ENCODE measurements at places on chromosomes 1 and 21. TPM values are rescaled to one million over a fixed set of nuclear protein-coding genes. Genes with fewer than 3 reads are reported as not detected.

The NEK2 gene
- total RNA-seq = not detected

The RNU1-1 gene
- total RNA-seq = 6,195 TPM

The PGBD5 gene
- total RNA-seq = 14.0 TPM

The TRIM63 gene
- 123 TPM for total RNA-seq

The TSSK3 gene
- total RNA-seq = 2.6 TPM

The SMYD3 gene
- 5.6 TPM for total RNA-seq

The OR6N1 gene
- not detected for total RNA-seq

The ST6GALNAC3 gene
- 4.1 TPM for total RNA-seq

The RGSL1 gene
- not detected for total RNA-seq

GRCh38 chr1:29983321-29983720 lies 740.1 kb downstream of the MATN1 start:
- no peak for DNase-seq

GRCh38 chr1:3471356-3472087 lies 17.1 kb downstream of the ARHGEF16 start:
- DNase-seq = no peak

DNA sequence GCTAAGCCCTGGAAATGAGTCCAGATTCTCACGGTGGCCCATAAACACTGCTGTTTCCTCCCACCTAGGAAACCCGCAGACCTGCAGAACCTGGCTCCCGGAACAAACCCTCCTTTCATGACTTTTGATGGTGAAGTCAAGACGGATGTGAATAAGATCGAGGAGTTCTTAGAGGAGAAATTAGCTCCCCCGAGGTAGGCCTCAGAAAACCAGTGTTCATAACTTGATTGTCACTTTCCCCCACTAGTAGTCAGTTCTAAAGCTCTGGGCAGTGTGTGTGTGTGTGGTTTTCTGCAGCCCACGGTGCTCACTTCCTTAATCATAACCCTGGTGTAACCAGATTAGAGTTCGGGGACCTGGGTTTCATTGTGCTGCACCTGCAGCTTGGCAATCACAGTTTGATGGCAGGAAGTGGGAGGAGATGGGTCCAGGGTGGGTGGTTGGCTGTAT lies 39.1 kb downstream of the CLIC6 start:
- DNase-seq = no peak

DNA sequence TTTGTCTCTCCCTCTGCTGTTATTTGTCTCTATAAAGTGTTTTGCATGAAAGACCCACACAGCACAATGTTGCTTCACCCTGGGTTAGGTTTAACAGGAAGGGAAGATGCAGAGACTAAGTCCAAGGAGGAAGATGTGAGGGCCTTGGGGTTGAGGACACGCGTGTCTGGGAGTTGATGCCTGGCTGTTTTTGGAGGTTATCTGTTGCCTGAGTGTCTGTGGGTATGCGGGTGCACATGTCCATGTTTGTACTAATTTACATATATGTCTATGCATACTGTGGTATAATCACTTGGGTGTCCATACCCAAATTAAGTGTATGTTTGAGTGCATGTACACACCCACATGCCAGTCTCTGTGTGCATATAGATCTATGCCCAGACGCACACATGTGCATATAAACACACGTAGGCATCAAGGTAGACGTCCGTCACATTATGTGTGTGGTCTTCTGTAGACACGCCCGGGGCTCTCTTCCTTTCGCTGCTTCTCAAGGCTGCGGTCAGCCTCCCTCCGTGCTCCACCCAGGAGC lies 962 bp upstream of the MAN1C1 start:
- no peak for DNase-seq

GRCh38 chr1:3364551-3364950 lies 89.9 kb upstream of the ARHGEF16 start:
- DNase-seq = no peak

- DNase-seq = no peak
Observed at GRCh38 chr1:189657715-189658114, 819.9 kb downstream of the BRINP3 start.

DNA sequence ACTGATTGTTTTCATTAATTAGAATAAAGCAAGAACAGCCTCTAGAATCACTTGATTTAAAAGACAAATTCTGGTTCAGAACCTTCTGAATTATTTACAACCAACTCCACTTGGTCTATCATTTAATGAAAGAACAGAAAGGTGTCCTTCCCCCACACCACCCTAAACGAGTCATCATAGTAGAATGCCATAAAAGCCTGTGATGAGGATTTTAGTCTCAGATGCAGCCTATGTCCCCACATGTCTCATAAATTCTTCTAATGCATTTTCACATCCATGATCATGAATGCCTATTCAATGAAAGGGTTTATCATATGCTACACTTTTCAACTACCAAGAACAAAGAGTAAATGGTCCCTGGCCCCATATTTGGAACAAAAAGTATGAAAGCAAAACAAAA lies 508.1 kb downstream of the DPYD start:
- no peak for DNase-seq

- no peak for DNase-seq
Observed at GRCh38 chr1:231866392-231867331, 240.1 kb downstream of the DISC1 start.

DNA sequence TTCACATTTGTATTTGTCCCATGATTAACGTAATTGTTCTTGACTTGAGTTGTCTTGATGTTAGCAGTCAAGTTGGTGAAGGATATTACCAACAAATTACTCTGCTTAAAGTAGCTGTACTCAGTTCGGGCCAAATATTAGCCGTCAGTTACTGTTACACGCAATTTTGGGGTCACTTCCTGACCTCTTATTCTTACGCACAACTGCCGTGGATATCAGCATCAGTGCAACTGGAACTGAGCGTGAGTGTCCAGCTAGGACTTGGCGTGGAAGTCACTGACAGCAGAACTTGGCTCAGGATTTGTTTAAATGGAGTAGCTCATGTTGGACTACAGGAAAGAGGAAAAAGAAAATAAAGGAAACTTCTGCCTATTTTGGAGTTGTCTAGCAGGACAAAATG lies 56.4 kb downstream of the ADAMTS1 start:
- no peak for DNase-seq

DNA sequence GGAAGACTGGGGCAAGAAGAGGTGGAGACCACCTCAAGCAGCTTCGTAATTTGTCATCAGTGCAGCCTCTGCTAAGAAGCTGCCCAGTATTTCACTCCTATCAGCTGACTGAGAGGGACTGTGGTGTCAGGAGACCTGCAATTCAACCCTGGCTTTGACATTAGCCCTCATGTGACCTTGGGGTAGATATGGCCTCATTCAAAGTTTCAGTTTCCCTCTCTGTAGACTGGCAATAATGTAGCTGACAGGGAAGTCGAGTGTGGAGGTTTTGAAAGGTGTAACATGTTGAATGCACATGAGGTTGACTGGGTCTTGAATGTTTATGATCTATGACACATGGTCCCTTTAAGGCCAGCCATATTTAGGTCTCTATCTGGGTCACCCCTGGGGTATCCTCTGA lies 2.2 kb upstream of the SPRR4 start:
- no peak for DNase-seq

DNA sequence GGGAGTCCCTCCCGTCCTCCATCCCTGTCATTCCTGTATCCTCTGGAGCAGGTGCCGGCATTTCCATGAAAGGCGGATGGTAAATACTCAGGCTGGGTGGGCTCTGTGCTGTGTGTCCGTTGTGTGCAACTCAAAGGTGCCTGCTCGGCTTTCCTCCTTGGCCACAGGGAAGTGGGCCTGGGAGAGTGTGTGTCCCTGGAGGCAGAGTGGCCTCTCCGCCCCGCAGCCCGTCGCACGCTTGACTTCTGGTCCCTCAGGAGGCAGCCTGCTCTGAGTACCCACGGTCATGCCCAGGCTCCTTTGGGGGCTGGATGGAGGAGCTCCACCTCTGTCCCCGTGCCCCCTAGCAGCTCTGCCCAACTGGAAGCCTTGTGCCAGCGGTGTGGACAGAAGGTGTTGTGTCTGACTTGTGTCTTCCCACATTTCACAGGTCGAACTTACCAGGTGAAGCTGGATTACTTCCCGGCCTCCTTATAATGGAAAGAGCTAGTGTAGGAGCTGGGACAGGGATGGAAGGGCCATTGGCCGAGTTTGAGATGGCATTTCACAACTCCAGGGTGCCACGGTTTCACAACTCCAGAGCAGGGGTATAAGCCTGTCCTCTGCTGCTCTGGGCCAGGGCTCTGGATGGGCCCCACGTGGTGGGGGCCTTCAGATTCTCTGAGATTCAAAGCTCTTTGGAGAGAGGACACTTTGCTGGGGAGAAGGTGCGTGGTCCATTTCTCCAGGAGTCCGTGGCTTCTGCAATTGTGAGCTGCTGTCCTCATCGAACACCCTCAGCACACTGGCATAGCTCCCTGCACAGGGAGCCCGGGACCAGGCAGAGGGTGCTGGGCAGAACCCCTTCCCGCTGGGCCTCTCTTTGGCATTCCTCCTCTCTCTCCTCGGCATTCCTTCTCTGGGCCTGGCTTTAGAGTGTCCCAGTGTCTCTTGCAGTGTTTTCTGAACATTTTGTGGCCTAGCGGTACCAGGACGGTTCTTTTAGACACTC lies 152.7 kb upstream of the COL6A1 start:
- DNase-seq = no peak

- DNase-seq = no peak
Observed at GRCh38 chr1:234062166-234062565, 157.7 kb downstream of the SLC35F3 start.

GRCh38 chr1:44846985-44847384 lies 3.9 kb upstream of the PTCH2 start:
- DNase-seq = no peak

GRCh38 chr1:155006601-155007101 lies 4.0 kb downstream of the ZBTB7B start:
- no peak for DNase-seq

GRCh38 chr1:238681021-238681420 lies 705.3 kb upstream of the CHRM3 start:
- DNase-seq = no peak

- no peak for DNase-seq
Observed at GRCh38 chr1:227774821-227775661, 39.8 kb downstream of the SNAP47 start.

DNA sequence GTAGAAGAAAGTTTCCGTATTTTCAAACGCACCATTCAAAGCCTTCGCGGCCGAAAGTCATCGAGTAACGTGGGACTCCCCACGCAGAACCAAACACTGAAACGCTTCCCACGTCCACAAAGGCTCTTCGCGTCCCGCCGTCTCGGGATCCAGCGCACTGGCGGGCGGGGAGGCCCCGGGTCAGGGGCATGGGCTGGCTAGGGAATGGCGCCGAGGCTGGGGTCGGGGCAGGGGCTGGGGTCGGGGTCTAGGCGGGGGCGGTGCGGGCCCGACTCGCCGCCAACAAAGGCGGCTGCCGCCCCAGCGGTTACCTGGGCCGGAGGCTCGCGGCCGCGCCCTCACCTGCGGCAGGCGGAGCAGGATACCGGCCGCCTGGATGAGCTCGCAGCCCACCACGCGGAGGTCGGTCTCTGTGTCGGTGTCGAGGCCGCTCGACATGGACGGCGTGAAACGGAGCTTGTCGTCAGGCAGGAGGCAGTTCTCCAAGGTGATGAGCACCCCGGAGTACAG lies 403 bp downstream of the CCNL2 start:
- DNase-seq = no peak

GRCh38 chr1:89396902-89397301 lies 33.0 kb downstream of the GBP6 start:
- DNase-seq = no peak

DNA sequence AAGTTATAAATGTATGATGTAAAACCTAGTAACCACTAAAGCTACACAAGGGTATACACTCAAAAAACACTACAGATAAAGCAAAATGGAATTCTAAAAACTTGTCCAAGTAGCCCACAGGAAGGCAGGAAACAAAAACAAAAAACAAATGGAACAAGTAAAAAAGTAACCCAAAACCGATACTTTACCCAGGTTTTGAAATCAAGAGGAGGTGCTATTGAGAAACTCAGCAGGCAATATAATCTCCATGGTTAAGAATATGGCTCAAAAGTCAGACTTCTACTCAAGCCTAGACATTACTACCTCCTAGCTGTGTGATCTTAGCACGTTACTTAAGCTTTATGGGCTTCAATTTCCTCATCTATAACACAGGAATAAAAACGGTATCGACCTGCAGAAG lies 13.3 kb downstream of the RBBP5 start:
- DNase-seq = no peak

- no peak for DNase-seq
Observed at GRCh38 chr1:58060559-58061170, 485.9 kb downstream of the OMA1 start.

- DNase-seq = no peak
Observed at GRCh38 chr1:98280049-98280448, 359.2 kb upstream of the DPYD start.

DNA sequence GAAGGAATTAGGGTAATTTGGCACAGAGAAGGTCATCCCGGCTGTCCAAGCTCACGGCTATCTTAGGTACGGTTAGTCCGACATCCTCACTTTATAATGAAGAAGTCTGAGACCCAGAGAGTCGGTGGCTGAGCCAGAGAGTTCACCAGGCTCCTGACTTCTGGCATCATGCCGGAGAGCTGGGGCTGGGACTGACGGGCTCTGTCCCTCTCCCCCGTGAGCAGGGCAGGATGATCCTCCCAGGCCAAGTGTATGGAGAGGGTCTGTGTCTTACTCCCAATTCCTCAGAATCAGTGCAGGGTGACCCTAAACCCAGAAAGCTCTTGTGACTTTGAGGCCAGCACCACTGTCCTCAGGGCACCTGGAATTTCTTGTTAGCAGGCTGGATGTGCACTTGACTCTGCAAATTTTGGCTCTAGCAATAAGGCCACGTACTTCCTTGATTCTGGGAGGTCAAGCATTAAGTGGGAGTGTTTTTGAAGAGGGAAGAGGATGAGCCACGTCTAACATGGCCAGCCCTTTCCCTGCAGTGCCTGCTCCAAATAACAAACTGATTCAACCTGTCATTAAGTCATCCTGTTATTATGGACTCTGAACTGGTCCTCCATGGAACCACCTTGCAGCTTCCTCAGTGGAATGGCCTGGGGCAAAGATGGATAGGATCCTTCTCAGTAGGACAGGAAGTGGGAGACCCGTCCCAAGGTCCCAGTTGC lies 20.8 kb upstream of the BTG2 start:
- DNase-seq = peak; percentile 67

DNA sequence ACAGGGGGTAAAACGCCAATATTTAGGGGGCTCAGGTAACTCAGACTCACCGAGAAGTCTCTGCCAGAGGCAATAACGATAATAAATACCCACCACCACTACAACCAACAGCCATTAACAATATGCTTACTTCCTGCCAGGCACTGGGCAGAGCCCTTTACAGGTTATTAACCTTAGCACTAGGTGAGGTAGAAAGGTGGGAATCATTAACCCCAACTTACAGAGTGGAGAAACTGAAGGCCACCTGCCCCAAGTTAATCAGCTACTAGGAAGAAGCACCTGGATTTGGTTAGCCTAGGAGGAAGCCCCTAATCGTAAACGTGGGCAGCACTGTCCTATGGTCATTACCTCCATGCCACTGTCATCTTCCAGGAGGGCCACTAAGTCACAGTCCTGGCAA lies 110.0 kb downstream of the UBR4 start:
- no peak for DNase-seq

DNA sequence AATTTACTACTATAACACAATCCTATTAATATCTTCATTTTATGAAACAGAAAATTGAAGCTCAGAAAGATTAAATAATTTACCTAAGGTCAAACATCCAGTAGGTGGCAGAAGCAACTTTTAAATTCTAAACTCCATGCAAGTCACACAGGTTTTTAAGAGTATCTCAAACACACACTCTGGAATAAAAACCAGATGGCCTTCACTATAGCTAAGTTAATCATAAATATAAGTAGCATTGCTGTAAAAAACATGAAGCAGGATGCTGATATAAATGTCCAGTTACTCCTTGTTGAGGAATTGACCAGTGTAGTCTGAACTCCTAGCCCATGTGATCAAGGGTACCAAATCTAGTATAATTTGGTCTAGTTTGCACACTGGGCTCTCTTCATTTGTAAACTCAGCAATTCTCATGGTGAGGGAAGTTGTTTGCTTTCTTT lies 9.4 kb upstream of the FMO3 start:
- DNase-seq = no peak

GRCh38 chr1:52670604-52671003 lies 27.5 kb downstream of the COA7 start:
- DNase-seq = no peak
